ENCODE measurements at places on chromosomes 6 and 20.

DNA sequence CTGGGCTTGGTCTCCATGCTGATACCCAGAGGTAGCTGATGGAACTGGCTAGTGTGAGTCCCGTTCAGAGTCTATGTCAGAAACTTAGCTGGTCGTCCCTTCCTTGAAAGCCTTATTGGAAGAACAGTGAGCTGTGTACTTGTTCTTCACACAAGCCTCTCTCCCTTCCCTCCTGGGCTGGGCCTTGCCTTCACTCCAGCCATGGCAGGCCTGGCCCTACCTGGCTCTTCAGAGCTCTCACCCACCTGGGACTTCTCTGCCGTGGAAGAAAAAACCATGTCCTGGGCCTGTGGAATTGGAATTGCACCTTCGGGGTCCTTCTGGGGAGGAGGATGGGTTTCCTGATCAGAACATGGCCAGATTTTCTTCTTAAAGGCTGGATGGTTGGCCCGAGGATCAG is 20.3 kb upstream of the ZNF831 start:
- no peak for DNase-seq

DNA sequence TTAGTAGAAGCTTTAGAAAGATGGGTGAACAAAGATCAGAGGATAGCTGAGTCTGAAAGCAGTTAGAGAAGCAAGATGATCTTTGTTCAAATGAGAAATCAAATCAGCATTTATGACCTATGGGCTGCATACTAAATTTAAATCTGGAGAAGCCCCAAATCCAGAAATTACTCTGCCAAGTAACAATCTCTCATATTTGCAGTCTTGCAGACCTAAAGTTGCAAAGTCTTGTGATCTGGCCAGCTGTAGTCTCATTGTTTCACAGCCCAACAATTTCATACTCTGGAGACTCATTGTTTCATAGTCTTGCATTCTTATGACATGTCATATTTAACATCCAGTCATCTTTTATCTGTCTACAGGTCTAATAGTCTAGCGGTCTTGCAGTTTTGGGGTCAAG is 364.9 kb upstream of the RSPO3 start:
- no peak for DNase-seq

DNA sequence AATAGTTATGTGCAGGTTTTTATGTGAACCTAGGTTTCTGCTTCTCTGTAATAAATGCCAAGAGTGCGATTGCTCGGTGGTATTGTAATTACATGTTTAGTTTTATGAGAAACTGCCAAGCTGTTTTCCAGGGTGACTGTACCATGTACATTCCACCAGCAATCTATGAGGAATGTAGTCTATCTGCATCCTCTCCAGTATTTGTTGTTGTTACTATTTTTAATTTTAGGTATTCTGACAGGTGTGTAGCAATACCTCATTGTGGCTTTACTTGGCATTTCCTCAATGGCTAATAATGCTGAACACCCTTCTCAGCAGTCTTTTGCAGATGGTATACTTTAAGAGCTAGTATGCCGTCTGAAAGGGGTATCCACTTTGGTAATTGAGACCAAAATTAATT is 142.1 kb downstream of the BMP2 start:
- DNase-seq = no peak

GRCh38 chr6:45494416-45495135 is 116.8 kb upstream of the SUPT3H start:
- DNase-seq = no peak

DNA sequence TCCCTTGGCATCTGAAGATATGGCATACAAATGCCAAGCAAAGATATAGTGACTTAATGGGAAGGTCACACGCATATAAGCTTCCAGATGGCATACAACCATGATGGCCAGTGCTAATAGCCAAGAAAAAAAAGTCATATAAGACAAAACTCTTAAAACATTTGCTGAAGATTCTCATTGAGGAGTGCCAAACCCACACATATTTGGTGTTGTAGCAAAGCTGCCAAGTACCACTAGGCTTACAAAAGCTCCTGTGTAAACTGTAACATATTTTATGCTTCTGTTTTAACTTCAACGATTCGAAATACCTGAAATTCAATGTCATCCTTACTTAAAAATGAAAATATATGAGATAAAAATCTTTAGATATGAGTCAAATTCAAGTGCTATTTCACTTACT is 123.0 kb downstream of the HMGCLL1 start:
- no peak for DNase-seq

DNA sequence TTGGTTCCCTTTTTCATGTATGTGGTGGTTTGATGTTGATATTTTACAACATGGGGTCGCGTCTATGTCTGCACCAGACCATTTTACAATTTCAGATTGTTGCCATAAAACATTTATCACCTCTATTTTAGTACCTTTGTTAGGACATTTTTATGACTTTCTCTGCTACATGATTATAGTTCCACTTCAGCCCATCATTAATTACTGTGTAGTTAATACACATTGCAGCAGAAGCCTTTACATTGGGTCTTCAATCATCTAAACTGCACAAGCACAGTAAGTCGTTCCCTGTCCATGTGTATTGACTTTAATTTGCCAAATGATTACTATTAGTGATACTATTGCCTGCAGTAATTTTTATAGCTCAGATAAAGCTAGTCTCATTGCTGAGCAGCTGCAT is 15.7 kb upstream of the TMEM217 start:
- no peak for DNase-seq

- DNase-seq = no peak
Measured at GRCh38 chr6:127332383-127332961, 10.9 kb downstream of the ECHDC1 start.

- peak; percentile 53 for DNase-seq
Measured at GRCh38 chr6:105850261-105851112, 235.6 kb upstream of the PRDM1 start.

- peak; percentile 62 for DNase-seq
Measured at GRCh38 chr6:36615018-36615761, 21.0 kb downstream of the SRSF3 start.

DNA sequence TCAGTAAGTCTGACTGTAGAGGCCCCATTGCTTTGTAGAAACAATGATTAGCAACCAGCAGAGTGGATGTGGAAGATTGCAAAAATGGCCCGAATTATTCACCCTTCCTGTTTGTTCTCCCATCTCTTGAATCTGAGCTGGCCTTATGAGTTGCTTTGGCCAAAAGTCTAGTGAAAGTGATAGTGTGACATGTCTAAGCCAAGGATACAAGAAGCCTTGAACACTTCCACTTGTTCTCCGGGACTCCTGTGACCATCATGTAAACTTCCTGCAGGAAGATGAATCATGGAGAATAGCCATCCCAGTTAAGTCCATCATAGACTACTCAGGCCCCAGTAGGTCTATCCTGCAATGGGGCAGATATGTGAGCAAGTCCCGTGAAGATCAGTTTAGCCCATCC is 252.0 kb upstream of the JAG1 start:
- DNase-seq = no peak

GRCh38 chr6:158160932-158161539 is 7.0 kb downstream of the SERAC1 start:
- DNase-seq = no peak

DNA sequence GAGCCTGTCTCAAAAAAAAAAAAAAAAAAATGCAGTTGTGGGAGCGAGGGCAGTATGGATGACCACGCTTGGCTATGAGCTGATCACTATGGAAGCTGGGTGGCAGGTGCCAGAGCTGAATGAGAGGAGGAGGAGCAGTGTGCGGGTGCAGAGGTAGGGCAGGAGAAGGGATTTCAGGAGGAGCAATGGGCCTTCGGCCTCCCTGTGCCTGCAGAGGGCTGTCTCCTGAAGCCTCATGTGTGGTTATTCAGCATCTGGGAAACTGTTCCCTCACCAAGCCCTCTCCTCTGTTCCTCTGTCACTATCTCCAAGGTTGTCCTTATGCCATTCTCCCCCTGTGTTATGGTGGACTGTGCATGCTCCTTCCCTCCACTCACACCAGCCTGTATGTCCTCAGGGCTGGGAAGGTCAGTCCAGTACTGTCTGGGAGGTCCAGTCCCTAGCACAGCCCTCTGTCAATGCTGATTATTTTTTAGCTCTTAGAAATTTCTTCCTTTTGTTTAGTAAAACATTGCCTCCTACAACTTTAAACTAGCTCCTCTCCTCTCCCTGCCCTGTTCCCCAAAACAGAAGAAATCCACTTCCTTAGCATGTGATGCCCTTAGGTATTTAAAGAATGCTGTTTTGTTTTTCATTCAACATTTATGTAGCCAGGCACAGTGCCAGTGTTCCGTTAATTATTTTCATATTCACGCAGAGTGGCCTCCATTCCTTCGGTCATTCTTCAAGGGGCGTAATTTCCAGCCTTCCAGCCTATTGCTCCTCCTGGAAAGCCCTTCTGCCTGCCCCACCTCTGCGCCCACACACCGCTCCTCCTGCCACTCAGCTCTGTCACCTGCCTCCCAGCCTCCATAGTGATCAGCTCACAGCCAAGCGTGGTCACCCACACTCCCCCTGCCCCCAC is 48.9 kb downstream of the CNBD2 start:
- DNase-seq = no peak

DNA sequence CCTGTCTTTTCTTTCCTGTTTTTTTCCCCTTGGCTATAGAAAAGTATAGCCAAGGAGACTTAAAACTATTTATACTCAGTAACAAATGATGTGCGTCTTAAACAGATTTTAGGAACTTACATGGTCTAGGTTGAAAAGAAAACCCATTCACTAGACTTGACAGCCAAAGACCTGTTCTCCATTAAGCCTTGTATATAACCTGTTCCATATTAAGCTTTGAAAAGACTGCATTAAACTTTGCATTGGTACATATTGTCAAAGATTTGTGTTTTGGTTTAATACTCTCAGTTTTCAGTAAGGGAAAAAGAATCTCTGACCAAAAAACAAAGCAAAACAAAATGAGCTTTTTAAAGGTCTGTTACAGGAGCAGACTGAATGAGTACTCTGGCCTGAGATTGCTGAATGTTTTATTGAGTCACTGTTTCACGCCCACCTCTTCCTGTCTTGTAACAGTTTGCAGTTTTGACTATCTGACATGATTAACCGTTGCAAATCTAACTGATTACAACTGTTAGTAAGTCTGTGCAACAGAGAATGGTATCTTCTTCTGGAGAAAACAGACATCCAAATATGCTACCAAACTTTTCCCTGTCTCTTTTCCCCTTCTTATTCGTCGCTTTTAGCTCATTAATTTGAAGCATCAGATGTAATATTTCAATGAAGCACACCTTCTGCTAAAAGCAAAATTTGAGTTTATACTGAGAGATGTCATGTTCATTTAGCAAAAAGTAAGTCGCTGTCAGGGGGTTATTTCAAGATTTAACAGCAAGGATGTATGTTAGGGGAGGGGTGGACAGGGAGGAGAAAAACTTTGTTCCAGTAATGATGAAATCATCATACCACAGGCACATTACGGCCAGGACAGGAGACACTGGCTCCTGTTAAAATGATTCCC is 59.1 kb upstream of the SUPT3H start:
- DNase-seq = no peak

- DNase-seq = no peak
Measured at GRCh38 chr20:33861458-33861857, 50.3 kb downstream of the CHMP4B start.

- DNase-seq = peak; percentile 95
Measured at GRCh38 chr6:98947411-98948292, at the start of gene FBXL4. FBXL4 (minus strand) TSS chr6:98947946; CDS start chr6:98926988, 20,958 bp downstream.

DNA sequence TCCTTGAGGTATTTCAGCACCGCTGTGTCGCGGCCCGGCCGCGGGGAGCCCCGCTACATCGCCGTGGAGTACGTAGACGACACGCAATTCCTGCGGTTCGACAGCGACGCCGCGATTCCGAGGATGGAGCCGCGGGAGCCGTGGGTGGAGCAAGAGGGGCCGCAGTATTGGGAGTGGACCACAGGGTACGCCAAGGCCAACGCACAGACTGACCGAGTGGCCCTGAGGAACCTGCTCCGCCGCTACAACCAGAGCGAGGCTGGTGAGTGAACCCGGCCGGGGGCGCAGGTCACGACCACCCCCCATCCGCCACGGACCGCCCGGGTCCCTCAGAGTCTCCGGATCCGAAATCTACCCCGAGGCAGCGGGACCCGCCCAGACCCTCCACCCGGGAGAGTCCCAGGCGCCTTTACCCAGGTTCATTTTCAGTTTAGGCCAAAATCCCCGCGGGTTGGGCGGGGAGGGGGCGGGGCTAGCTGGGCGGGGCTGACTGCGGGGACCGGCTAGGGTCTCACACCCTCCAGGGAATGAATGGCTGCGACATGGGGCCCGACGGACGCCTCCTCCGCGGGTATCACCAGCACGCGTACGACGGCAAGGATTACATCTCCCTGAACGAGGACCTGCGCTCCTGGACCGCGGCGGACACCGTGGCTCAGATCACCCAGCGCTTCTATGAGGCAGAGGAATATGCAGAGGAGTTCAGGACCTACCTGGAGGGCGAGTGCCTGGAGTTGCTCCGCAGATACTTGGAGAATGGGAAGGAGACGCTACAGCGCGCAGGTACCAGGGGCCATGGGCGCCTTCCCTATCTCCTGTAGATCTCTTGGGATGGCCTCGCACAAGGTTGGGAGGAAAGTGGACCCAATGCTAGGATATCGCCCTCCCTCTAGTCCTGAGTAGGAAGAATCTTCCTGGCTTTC is 693 bp downstream of the HLA-F start:
- DNase-seq = peak; percentile 68

GRCh38 chr6:64792534-64792933 is 914.5 kb downstream of the EYS start:
- DNase-seq = no peak

- DNase-seq = peak; percentile 79
Measured at GRCh38 chr20:62500237-62500864, 24.6 kb upstream of the GATA5 start.

DNA sequence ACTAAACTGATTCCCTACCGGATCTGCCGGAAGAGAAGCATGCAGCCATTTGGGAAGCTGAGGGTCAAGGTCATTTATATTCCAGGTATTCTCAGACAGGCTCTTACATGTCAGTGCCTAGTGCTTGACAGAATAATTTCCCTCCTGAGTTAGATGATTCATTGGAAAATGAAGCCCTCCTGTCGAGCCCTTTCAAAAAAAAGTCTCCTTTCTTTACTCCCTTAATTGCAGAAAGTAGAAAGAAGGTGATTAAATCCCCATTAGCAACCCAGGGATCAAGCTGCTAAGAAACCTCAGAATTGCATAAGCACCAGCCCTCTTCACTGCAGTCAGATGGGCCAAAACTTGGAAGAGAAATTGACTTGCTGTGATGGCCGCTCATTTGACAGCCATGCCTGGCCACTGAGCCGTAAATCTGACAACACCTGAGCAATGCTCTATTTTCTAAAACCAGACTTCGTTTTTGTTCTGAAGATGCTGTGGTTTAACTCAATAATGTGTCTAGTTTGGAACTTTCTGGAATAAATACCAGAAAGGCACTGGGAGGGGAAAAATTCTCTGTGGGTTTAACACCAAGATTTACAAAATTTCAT is 61.0 kb upstream of the ARMH2 start:
- no peak for DNase-seq

GRCh38 chr6:4533576-4533975 is 242.6 kb upstream of the CDYL start:
- DNase-seq = no peak

- DNase-seq = peak; percentile 50
Measured at GRCh38 chr6:10112871-10113549, 301.9 kb downstream of the TFAP2A start.

DNA sequence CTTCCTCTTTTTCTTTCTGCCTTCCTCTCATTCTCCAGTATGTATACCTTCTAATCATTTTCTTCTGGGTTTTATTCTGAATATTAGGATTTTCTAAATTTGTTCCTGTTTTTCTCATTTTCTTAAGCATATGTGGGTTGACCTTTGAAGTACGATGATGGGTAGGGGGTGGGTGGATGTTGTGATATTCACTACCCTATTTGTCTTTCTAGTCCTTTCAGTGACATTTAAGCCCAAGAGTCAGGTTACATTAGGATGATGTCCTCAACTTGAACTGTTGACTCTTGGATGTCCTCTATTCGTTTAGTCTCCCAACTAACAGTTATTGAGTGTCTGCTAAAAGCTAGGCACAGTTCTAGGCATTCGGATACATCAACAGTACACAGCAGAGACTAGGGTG is 7.3 kb downstream of the ABT1 start:
- no peak for DNase-seq
